ENCODE measurements at places on chromosomes 1 and 21.

- DNase-seq: no peak
Measured at GRCh38 chr1:160371346-160371631, 4.4 kb downstream of the NHLH1 start.

- no peak for DNase-seq
Measured at GRCh38 chr1:86866665-86867064, 47.3 kb downstream of the SELENOF start.

DNA sequence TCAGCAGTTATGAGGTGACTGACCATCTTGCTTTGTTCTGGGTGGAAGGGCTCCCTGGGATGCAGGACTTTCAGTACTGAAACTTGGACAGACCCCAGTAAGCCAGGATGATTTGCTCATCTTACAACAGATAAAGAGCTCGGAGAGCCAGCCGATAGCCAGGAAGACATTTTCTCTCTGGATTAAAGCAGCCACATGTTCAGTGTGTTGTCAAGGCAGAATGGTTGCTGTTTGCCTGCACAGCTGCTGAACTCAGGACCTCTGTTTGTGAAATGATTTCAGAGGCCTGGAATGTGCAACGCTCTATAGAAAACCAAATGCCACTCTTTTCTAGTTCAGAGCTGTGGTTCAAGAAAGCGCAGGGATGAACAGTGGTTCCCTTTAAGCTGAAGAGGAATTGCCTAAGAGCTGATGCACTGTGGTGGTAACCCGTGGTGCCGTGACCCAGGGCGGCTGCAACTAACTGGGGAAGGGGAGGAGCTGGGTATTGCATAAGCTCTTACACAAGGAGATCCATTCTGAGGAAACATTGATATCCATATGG, 40.7 kb downstream of the CASQ2 start:
- DNase-seq: no peak

GRCh38 chr21:32994305-32994704, 31.4 kb upstream of the OLIG2 start:
- DNase-seq: no peak

- DNase-seq: no peak
Measured at GRCh38 chr1:43963006-43963405, 6.8 kb upstream of the DPH2 start.

- no peak for DNase-seq
Measured at GRCh38 chr21:39531064-39531463, 79.3 kb downstream of the SH3BGR start.

- DNase-seq: no peak
Measured at GRCh38 chr1:2504225-2504948, 22.0 kb downstream of the PANK4 start.

DNA sequence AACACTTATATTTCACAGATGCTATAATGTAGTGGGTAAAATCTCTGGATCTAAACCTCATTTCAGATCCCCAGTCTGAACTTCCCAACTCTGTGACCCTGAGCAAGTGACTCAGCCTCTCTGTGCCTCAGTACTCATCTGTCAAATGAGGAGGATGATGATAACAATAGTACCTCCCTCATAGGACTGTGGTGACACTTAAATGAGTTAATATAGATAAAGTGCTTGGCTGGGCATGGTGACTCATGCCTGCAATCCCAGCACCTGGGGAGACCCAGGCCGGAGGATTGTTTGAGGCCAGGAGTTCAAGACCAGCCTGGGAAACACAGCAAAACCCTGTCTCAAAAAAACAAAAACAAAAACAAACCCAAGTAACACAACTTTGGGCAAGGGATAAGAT, 4.7 kb upstream of the ECE1 start:
- DNase-seq: no peak

DNA sequence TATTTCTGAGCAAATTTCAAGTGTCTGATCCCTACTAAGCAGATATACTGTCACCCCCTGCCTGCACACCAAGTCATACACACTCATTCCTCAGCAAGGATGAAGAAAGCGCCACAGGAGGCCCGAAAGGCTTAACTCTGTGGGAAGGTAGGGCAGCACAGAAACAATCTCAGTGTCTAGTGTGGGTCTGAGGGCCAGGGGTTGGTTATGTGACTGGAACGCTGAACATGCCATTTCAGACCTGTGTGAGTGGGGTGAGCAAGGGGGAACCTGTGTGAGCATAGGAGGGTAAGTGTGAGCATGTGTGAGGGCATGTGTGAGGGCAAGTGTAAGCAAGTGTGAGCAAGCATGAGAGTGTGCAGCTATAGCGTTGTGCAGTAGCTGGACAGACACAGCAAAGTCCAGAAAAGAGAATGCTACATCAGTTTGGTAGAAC, 6.2 kb downstream of the ITPKB start:
- DNase-seq: no peak

- no peak for DNase-seq
Measured at GRCh38 chr21:37273911-37274690, 7.0 kb upstream of the VPS26C start.

GRCh38 chr1:56399795-56400194, 179.6 kb downstream of the PLPP3 start:
- DNase-seq: no peak

GRCh38 chr1:54408147-54409066, 2.2 kb upstream of the SSBP3 start:
- DNase-seq: peak; percentile 50

- DNase-seq: peak; percentile 35
Measured at GRCh38 chr1:198465201-198466144, 75.0 kb downstream of the ATP6V1G3 start.

DNA sequence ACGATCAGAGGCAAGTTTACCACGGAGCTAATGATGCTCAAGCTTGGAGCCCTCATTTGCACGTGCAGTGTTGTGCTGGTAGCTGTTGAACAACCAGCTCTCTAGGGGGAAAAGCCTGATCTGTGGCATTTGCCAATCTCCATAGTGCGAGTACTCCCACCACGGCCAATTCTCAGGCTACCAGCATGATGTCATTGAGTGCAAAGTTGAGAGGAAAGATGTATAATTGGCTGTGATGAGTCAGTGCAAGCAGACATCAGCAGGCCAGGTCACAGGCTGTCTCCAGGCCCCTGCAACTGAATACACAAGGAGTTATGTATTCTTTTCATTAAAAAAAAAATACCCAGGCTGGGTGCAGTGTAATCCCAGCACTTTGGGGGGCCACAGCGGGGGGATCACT, 233.1 kb upstream of the VAMP3 start:
- no peak for DNase-seq

GRCh38 chr1:203797948-203798655, 2.7 kb downstream of the ZBED6 start:
- no peak for DNase-seq

- DNase-seq: no peak
Measured at GRCh38 chr1:172276120-172276818, 144.2 kb upstream of the C1orf105 start.

DNA sequence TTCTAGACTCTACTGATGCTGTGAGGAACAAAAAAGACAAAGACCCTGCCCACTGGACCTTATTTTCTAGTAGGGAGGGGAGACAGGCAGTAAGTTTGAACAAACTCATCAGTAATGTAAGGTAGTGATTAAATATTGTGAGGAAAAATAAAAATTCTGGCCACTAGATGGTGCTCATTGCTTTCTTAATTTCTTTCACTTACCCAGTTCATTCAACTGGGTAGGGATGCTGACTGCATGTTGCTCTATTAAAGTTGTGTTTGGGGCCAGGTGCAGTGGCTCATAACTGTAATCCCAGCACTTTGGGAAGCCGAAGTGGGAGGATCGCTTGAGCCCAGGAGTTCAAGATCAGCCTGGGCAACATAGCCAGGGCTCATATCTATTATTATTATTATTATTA, 6.3 kb upstream of the KYAT3 start:
- DNase-seq: peak; percentile 72

GRCh38 chr1:28208818-28209441, 23.9 kb downstream of the DNAJC8 start:
- peak; percentile 41 for DNase-seq

- no peak for DNase-seq
Measured at GRCh38 chr1:160850993-160851392, 11.7 kb downstream of the CD244 start.

DNA sequence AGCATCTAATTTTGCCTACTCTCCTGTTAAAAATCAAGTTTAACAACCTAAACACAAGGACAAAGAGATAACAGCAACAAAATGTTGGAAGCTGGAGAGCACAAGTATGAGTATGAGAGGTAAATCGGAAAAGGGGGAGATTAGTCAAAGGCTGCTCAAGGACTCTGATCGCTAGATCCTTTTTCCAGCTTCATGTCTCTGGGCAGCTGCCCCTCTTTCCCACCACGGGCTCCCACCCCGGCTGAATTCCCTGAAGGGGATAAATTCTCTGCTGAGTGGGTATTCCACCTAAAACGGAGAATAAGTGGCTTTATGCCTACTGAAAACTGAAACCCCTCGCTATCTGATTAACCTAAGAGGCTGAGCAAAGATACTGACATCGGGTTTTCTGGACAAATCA, 696 bp upstream of the CTBS start:
- no peak for DNase-seq

DNA sequence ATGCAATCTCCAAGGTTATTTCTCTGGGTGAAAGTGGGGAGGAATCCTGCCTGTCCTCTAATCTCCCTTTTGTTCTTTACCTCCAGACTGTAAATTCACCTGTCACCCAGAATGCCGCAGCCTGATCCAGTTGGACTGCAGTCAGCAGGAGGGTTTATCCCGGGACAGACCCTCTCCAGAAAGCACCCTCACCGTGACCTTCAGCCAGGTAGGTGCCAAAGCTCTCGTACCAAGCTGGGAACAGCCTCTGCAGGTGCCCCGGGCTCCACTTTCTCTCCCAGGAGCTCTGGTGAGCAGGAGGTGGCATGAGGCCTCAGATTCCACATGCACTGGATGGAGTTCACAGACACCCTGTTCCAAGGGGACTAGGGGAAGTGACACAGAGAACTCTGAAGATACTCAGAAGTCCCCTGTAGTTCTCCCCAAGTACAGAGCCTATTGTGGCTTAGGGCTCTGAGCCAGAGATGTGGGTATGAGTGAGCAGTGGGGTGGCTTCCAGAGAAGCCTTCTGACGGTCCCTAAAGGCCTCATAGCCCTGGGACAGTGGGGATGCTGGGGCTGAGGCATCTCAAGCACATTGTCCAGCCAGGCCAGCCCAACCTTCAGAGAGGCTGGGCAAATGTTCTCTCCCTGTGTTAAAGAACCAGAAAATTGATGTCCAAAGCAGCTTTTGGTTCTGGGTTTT, 30.9 kb downstream of the RASSF5 start:
- DNase-seq: no peak

GRCh38 chr1:85244271-85245061, 15.0 kb downstream of the C1orf52 start:
- no peak for DNase-seq

GRCh38 chr1:246791303-246791918, 67.2 kb downstream of the SCCPDH start:
- no peak for DNase-seq

- DNase-seq: no peak
Measured at GRCh38 chr1:64986903-64987871, 20.8 kb upstream of the JAK1 start.

DNA sequence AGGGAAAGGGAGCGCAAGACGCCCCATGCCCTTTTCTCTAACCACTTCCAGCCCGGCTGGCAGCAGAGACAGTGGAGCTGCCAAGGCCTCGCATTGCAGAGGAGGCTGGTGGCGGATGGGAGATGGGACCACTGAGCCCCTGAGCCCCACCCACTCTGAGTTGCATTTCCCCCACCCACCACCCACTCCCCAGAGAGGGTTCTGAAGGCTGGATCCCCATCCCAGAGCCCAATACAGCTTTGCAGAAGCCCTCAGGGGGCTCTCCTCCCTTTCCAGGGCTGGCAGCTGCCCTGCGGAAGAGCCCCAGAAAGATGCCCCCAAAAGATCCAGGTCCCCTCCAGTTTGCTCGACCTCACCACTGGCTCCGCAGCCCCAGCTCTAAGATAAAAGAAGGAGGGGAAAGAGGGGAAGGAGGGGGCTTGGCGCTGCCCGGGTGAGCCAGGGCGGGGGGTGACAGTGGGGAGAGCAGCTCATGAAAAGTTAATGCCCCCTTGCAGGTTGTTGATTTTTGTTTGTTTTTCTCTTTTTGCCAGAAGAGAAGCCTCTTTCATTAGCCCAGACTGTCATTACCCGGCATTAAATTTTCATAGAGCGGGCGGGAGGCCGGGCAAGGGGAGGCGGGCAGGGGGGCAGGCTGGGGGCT, 38.4 kb upstream of the CASZ1 start:
- DNase-seq: no peak

DNA sequence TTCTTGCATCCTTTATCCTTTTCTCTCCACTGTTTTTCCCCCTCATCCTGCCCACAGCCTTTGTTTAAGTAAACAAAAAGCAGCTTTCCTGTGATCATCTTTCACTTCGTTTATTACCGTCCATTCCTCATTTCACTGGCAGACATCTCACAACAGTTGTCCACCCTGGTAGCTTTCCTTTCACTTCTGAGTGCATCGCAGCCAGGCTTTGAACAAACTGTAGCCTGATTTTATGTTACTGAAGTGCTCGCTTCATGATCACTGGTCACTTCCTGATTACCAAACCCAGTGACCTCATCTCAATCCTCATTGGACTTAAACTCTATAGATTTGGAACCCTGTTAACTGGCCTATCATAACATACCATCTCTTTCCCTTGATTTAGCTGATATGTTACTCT, 67.7 kb downstream of the SDCCAG8 start:
- DNase-seq: no peak

GRCh38 chr1:48182439-48182838, 40.1 kb upstream of the SLC5A9 start:
- no peak for DNase-seq

DNA sequence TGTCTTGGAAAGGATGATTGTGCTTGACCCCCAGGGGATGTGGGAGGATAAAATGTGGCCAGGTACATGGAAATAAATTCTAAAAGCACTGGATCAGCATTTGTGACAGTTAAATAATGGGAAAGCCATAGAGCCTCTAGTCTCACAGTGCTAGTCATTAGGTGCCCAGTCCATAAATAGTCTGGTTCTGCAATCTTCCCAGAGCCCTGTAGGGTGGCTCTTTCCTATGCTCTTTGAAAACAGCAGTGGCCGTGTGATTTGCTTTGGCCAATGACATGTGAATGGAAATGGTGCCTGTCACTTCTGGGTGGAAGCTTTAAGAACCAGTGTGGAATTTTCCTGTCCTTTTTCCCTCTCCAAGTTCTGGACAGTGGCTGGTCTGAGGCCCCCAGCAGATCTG, 113.2 kb downstream of the TRABD2B start:
- no peak for DNase-seq

DNA sequence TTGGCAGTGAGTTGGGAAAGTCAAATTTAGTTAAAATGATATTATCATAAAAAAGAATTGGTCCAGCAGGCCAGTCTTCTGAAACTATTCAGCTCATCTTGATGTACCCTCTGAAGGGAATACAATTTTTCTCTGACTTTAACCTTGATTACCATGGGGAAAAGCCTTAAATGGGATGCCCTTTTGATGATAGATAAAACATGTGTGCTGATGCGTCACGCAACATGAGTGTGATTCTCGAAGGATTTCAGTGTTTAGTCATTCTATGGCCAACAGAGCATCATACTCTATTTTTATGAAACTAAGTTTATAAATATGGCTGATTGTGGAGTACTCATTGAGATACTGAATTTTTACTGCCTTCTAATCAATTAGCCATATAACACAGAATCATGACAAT, 171.5 kb downstream of the ZNF281 start:
- DNase-seq: no peak

- DNase-seq: no peak
Measured at GRCh38 chr1:193241132-193241827, 54.9 kb upstream of the B3GALT2 start.

GRCh38 chr1:2474104-2474844, 1.8 kb upstream of the PLCH2 start:
- DNase-seq: no peak

- no peak for DNase-seq
Measured at GRCh38 chr1:5465281-5465711, 526.9 kb downstream of the NPHP4 start.

GRCh38 chr1:109011335-109011734, 30.6 kb downstream of the WDR47 start:
- DNase-seq: no peak

Data from Panc1 (cell line).